Kidney (tissue), 22 donors: ENCODE measurements at places on chromosomes 6 and 20.

- no peak for DNase-seq
These were observed 29.4 kb downstream of the NUDT3 start for GRCh38 chr6:34362909-34363680.

GRCh38 chr20:46151936-46152335 lies 33.8 kb downstream of the CD40 start:
- DNase-seq: no peak

DNA sequence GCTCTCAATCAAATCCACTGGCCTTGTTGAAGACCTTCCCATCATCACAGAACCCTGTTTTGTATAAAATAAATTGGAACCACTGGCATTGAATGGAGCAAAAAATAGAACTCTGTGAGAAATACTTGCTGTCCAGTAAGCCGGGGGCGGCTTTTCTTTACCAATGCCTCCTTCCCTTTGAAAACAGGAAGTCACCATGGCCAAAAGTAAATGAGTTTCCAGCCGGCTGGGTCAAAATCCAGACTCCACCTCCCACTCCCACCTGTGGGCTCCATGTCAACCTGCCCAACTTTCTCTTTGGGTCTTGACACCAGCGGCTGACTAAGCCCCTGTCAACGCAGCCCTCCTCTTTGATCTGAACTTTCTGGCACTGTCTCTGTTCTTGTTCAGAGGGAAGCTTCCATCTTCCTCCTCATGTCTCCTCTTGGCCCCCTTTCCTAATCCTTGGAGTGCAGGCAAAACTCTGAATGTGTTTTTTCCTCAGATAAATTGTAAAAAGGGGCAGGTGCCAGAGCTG lies 95.2 kb downstream of the TFAP2C start:
- DNase-seq: no peak

DNA sequence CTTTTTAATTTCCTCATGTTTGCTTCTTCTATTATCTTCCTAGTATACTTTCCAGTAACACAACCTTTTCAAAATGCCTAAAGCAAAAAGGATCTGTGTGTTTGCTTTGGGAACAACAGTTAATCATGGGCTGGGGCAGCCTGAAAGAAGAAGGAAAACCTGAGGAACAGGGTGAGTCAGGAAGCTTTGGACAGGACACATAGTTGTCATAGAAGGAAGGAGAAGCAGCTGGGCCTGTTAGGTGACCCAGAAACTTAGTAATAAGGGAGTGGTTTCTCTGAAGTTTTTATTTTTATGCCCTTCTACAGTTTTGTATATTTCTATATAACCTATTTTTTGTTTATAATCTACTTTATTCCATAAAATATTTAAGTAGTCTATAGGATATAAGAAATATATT lies 61.4 kb downstream of the CD24 start:
- DNase-seq: peak; percentile 23

DNA sequence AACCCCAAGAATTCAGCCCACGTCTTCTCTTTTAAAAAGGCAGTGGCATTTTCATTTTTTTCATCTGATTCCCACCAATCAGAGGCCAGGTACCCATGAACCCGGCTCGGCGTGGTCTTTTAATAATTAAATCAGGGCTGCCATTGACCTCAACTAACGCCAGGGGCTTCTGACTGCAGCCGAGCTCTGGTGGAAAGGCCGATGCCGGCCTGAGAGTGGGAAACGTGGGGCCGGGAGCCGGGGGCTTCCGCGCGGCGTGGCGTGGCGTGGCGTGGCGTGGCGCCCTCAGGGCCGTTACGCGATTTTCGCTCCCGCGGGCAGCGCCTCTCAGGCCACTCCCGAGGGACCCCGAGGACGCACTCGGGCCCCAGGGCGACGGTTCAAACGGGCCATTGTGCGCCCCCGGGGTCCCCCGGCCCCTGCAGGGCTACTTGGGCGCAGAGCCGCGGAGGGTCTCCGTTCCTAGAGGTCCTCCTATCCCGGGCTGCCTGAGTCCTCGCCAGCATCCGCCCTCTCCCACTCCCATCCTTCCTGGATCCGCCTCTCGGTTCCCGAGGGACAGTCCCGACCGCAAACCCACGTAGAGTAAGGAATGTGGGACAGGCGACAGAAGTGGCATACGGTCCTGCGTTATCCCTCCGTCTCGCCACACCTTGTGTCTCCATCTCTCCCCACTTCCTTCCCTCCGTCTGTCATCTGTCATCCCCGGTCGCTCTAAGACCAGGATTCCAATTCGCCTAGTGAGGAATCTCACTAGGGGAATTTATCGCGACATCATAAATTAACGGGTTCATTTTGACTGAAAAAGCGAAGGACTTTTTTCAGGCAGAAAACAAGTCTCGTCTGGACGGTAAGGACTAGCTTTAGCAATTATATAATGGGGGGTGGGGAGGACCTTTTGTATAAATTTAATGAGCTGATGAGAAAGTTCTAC lies 876 bp upstream of the TBPL1 start:
- peak; percentile 87 for DNase-seq

DNA sequence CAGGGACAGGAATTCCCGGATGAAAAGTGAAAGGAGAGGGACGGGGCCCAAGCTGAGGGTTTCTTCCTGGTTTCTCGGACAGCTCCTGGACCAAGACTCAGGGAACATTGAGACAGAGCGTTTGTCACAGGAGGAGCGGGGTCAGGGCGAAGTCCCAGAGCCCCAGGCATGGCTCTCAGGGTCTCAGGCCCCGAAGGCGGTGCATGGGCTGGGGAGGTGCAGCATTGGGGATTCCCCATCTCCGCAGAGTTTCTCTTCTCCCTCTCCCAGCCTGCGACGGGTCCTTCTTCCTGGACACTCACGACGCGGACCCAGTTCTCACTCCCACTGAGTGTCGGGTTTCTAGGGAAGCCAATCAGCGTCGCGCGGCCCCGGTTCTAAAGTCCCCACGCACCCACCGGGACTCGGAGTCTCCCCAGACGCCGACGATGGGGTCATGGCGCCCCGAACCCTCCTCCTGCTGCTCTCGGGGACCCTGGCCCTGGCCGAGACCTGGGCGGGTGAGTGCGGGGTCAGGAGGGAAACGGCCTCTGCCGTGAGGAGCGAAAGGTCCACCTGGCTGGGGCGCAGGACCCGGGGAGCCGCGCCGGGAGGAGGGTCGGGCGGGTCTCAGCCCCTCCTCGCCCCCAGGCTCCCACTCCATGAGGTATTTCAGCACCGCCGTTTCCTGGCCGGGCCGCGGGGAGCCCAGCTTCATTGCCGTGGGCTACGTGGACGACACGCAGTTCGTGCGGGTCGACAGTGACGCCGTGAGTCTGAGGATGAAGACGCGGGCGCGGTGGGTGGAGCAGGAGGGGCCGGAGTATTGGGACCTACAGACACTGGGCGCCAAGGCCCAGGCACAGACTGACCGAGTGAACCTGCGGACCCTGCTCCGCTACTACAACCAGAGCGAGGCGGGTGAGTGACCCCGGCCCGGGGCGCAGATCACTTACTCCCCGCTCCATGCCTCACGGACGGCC lies 54.6 kb upstream of the POLR1H start:
- DNase-seq: peak; percentile 17

DNA sequence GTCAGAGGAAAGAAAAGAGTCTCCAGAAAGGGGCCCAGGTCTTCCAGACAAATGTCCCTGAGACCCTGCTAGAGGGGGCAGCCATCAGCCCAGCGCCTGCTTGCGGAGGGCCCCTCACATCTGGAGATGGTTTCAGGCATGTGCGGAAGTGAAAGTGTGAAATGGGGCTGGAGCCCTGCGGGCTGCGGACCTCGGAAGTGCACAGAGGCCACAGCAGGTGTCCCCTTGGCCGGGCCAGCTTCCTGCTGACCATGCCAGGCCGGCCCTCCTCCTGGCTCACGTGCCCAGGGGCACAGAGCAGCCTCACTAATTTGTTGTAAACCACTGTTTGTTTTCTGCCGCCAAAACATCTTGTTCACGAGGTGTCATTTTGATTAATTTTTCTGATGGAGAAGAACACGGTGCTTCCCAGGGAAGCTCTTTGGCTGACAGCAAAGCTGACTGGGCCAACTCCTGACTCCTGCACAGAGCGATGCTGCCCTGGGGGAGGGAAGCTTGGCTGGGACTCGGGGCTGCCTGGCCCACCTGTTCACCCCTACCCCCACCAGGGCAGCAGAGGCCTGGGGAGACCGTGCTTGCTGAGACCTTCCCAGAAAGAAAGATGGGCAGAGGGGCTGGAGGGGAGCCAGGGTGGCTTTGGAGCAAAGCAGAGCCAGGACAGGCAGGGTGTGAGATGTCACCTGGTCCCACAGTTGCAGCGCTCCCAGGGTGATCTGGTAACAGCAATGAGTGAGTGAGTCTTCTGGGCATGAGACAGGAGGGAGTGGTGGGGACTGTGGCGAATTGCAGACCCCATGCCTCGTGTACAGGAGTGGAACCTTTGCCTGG lies 54.2 kb downstream of the BCAS4 start:
- no peak for DNase-seq

GRCh38 chr20:51862796-51863195 lies 60.5 kb upstream of the SALL4 start:
- DNase-seq: no peak

GRCh38 chr6:159110013-159110412 lies 59.2 kb upstream of the FNDC1 start:
- no peak for DNase-seq

- DNase-seq: no peak
These were observed 24.0 kb downstream of the JAG1 start for GRCh38 chr20:10649797-10650160.

- peak; percentile 71 for DNase-seq
These were observed 6.1 kb downstream of the UBD start for GRCh38 chr6:29553268-29554057.

GRCh38 chr20:5748246-5748645 lies 2.0 kb upstream of the SHLD1 start:
- no peak for DNase-seq

DNA sequence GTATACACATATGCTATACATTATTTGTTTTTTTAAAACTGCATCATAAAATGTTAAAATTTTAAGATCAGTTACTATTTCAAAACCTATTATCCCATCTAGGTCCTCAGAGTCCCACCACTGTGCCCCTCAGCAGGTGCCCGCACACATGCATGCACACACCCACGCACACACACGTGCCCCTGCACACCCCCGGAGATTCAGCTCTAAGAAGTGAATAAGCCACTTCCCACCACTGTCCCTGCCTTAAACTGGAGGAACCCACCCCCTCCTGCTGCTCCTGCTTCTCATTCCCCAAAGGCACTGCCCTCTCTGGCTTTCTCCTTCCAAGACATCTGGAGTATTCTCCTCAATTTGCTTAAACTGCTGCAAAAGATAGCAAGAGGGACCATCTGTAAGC lies 5.4 kb upstream of the FAM210B start:
- DNase-seq: no peak

GRCh38 chr6:36559011-36559793 lies 11.9 kb upstream of the STK38 start:
- DNase-seq: no peak

DNA sequence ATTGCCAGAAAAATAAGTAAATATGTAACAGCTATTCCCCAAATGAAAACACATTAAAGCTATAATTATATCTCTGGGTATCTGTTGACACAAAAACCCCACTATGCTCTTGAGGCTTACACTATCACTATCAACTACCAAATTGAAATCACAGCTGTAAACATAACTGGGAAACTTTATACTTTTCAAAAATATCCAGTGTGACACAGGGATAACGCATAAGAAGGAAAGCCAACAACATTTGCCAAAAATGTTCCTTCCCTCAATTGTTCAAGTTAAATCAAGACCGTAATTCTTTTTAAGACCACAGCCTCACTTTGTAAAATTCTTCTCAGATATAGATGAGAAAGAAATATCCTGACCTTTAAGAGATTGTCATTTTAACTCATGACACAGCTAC lies 3.1 kb downstream of the ZHX3 start:
- DNase-seq: no peak

- DNase-seq: no peak
These were observed 41.0 kb upstream of the RPS6KA2 start for GRCh38 chr6:166667796-166668610.

GRCh38 chr6:139847457-139847813 lies 473.0 kb upstream of the CITED2 start:
- DNase-seq: no peak

GRCh38 chr20:37973059-37973910 lies 60.0 kb downstream of the TTI1 start:
- DNase-seq: no peak

DNA sequence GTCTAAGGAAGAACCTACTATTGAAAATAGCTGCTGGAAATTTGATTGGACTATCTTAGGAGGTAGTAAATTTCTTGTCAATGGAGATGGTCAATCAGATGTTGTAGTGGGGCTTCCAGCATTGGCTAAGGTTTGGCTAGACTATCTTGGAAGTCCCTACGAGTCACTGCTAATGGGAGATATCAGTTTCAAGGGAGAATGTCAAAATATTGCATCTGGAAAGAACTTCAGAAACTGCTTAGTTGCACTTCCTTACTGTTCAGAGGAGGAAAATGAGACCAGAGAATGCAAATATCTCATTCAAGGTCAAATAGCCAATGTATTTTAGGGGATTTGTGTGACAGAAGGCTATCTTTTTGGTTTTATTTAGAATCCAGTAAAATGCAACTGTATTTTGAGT lies 53.5 kb upstream of the CCN2 start:
- no peak for DNase-seq

DNA sequence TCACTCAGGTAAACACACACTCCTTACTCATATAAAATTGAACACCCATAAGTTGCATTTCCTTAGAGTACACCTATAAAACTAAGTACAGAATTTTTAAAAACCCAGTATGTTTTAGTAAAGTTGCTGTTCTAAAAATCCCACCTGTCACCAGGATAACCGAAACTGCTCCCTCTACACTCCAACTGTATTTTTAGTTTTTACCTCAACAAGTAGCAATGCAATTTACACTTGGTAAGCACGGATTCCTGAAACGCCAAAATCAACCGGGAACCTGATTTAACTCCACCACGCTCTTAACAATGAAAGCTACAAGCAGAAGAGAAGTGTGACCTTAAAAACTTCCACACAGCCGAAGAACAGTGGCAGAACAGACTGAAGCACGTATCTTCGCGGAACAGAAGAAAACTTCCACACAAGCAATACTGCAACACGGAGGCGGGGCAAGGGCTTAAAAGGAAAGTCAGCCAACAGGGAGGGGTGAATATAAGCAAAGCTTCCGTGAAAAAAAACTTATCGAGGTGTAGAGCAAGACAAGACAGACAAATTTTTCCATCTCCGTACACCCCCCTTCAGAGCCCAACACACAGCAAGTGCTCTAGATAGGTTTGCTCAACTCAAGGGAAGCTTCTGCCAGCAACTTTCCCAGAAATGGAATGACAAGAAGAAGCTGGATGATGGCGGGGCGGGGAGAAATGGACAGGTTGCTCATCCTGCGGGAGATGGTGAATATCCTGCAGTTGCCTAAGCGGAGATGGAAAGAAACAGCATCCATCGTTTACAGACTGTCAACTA lies 1.4 kb downstream of the STAU1 start:
- peak; percentile 70 for DNase-seq

DNA sequence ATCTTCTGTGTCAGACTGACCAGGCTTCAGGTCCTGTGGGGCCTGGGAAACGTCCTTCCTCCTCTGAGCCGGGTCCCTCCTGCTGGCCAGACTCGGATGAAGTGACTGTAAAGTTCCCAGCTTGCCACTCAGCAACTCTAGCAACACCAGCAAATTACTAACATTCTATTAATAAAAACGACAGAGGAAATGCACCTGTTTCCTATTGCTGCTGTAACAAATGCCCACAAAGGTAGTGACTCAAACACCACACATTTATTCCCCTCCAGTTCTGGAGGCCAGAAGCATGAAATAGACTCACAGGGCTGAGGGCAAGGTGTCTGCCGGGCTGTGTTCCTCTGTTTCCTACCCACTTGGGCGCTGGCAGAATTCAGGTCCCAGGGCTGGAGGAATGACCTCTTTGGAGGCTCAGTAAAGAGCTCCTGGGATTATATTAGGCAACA lies 48.8 kb downstream of the CTCFL start:
- DNase-seq: no peak

- DNase-seq: no peak
These were observed 881 bp upstream of the AIG1 start for GRCh38 chr6:143059663-143060353.

- DNase-seq: no peak
These were observed 59.5 kb downstream of the CBFA2T2 start for GRCh38 chr20:33549229-33549999.
